ENCODE measurements at places on chromosomes 6 and 20. TPM values are rescaled to one million over a fixed set of nuclear protein-coding genes. Genes with fewer than 3 reads are reported as not detected.

Gene KIAA1755
- total RNA-seq = 17.6 TPM

- DNase-seq = no peak
Measured at GRCh38 chr20:25272223-25273000, 24.5 kb downstream of the PYGB start.

Gene OXT
- not detected for total RNA-seq

DNA sequence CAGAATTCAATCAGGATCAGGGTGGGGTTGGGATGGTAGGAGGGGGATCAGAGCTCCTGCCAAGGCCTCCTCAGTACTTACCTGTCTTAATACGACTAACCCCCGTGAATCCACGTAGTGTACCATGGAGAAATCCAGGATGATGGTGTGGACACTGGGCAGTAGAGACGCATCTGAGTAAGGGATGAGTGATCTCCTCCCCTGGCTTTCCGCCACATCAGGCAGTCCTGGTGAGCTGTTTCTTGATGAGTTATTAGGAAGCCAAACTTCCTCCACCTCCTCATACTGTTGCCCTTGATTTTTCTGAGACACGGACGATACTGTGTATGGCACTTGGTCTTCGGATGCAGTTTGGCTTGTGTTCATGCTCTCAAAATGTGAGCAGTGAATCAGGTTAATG lies 34.2 kb upstream of the SRPK1 start:
- no peak for DNase-seq

DNA sequence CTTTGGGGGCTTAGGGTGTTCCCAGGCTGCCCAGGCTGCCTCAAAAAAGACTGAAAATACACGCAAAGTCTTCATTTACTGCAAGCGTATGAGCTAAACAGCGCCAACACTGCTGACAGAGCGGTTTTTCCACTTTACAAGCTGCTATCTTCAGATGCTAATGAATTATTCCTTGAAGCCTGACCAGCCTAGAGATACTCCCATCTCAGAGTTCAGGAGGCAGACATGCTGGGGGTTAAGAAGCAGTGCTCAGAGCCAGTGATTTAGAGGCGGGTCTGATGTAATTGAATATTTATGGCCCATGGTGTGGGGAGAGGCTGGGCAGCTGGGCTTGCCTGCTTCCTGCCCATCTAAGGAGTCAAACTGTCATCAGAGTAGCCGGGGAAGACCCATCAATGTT lies 241.4 kb downstream of the SLC24A3 start:
- no peak for DNase-seq

DNA sequence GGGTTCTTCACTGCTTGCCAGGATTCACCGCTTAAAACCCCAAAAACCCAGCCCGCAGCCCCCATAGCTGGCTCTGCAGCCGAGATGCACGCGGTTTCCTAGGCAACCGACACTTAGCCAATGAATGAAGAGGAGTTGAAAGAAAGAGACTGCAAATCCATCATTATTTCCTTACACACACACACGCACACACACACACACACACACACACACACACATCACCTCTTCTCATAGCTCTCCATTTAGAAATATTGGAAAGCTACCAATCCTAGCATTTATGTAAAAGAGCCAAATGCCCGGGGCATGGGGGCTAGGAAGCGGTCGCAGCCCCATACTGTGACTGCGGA lies 3.4 kb upstream of the TUBB2B start:
- no peak for DNase-seq

GRCh38 chr6:98639089-98639635 lies 195.2 kb upstream of the POU3F2 start:
- DNase-seq = no peak

DNA sequence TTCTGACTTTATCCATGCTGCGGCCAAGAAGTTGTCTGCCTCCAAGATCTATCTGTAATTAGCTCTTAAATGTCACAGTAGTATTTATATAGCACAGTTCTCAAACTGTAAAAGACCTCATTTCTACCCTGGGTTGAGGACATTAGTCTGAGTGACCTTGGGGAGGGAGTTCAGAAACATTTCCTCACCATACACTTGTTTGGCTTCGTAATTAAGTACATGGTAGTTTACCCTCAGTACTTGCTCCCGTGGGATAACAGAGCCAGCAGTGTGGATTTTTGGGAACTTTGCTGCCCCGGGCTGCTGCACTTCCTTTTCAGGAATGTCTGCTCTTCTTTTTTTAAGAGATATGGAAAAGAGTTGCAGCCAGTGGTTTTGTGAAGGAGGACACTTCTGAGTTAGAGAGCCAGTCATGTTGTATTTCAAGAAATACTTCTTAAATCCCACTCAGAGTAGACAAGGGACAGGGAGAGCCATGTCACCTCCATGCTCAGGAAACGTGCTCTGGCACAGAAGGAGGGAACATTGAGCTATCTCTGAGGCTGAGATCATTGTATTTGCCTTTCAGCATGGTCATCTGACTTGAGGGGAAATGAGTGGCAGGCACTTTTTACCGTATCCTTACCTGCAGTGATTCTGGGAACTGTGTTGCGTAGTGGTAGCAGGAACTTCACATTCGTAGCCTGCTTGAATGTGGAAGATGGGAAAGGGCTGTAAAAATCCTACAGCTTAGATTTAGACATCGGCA lies 33.6 kb downstream of the RPRD1B start:
- DNase-seq = no peak

- DNase-seq = no peak
Measured at GRCh38 chr6:36928547-36928918, 26.0 kb upstream of the PI16 start.

GRCh38 chr6:161244725-161245124 lies 29.1 kb downstream of the AGPAT4 start:
- no peak for DNase-seq

DNA sequence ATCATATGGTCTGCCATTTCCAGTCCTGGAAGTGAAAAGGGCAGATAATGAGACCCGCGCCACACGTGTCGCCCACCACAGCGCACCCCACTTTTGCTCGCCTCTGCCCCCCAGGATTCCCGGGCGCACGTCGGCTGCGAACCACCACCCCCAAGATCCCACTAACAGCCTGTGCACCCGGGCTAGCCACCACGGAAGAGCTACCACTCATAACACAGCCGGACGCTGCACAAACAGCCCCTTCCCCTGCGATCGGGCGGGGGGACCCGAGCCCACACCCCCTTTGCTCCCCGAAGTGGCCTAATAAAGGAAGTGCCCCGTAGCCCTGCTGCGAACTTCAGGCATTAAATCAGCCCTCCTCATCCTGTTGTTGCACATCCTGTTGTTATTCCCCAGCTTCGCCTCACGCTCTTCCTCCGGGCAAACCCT lies 506 bp downstream of the CITED2 start:
- DNase-seq = no peak

DNA sequence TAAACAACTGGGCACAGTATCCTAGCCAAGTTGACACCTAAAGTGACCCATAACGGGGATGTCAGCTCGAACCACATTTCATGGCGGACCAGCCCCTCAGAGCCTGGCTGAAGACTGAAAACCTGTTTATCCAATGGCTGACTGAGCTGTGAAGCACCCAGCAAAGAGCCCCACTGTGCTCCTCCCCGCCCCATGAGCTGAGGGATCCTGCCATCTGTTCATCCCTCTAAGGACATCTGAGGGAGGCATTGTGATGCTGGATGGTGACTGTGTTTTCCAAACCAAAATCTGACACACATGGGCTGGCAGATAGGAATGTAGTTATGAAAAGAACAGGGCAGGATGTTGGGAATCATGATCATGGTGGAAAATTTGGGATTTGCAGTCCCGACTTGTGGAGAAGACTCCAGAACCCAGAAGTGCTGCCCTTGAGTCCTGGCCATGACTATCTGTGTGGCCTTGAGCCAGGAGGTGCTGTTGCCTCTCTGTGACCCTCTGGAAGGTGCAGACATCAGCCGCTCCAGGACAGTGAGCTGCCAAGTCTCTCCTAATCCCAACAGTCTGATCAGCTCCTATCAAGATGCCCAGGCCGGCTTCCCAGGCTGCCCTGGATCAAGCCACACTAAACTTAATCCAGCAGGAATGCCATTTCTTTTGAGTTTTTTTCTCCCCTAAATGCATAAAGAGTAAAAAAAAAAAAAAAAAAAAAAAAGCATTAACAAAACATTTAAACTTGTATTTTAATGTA lies 5.7 kb downstream of the EDN3 start:
- no peak for DNase-seq

- DNase-seq = no peak
Measured at GRCh38 chr6:34508425-34508824, 42.5 kb downstream of the PACSIN1 start.

DNA sequence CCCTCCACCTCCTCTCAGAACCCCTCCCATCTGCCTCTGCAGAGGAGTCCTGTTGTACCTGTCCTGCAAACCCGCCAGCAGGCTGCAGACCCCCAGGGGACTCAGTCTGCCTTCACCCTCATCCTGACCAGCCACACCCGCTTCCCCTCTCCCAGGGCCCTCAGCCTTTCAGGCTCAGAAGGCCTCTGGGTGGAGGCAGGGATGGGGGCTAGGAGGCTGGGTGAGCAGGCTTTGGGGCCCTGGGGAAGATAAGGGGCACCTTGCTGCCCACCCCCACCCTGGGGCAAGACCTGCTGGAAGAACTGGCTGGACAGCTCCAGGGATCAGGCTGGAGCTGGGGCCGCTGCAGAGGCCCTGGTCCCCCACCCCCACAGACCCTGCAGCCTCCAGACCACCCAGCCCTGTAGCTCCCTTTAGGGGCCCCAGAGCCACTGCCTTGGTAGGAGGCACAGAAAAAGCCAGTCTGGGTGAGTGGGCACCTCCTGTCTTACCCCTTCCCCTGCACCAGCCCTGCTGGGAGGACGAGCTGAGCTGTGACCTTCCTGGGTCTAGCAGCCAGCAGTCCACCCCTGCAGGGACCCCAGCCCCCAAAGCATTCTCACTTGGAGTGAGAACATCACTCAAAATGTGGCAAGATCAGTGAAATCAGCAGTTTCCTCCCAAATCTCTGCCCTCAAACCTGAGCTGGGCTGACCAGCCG lies 5.2 kb downstream of the TEAD3 start:
- DNase-seq = no peak

DNA sequence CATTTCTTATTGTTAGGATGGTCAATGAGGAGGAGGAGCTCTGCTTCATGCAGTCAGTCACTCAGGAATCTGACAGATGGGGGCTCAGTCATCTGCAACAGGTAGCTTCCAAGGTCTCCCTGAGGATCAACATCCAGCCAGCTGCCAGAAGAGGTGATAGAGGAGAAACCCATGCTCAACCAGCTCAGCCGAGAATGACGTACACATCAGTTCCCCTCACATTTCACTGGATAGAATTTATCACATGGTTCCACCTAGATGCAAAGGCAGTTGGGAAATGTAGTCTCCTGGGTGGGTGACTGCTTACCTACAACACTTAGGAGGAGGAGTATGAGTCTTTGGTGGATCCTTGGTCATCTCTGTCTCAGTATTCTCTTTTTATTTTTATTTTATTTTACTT lies 144.5 kb downstream of the CEBPB start:
- peak; percentile 0 for DNase-seq

- DNase-seq = no peak
Measured at GRCh38 chr6:142760152-142760551, 184.8 kb downstream of the HIVEP2 start.

GRCh38 chr6:170516783-170517616 lies 36.1 kb downstream of the PSMB1 start:
- no peak for DNase-seq

GRCh38 chr6:110708295-110708950 lies 106.8 kb downstream of the CDK19 start:
- DNase-seq = no peak

GRCh38 chr20:12201289-12201991 lies 283.7 kb downstream of the BTBD3 start:
- no peak for DNase-seq

Gene C2
- 1.5 TPM for total RNA-seq

Gene RPS21
- 911 TPM for total RNA-seq

DNA sequence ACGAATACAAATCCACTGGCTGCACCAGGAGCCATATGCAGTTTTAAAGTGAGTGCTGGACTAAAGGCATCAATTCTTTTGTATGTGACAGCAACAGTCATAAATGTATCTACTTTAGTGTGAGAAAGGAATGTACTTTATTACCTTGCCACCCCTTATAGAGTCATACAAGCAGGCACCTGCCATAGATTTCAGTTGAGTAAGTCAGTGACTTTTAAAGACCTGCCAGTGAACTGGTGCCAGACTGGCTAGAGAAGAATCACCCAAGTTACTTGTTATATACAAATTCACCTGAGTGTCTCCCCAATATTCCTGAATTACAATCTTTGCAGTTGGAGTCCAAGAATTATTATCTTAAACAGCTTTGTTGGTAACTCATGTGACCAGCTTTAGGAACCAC lies 547.9 kb downstream of the COL12A1 start:
- no peak for DNase-seq

Gene NR2E1
- total RNA-seq = not detected

Gene MUC22
- total RNA-seq = not detected

DNA sequence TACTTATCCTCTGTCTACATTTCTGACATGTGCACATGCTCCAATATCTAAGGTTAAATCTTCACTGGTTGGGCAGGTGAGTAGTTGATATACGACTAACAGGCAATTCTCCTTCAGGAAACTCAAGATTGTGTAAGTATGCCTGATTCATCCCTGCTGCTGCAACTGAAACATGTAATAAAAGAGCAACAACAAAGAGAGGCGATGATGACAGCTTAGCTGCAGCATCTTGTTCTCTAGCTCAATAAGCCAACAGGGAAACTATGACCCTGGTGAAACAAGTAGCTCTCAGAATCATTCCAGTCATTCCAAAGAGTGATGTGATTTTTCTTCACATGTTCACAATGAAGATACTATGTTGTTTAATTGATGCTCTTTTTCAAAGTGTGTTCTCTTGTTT lies 74.4 kb downstream of the ELOVL4 start:
- DNase-seq = no peak

Gene FILIP1
- 0.51 TPM for total RNA-seq

- DNase-seq = peak; percentile 47
Measured at GRCh38 chr6:168131464-168132415, 52.7 kb upstream of the FRMD1 start.

DNA sequence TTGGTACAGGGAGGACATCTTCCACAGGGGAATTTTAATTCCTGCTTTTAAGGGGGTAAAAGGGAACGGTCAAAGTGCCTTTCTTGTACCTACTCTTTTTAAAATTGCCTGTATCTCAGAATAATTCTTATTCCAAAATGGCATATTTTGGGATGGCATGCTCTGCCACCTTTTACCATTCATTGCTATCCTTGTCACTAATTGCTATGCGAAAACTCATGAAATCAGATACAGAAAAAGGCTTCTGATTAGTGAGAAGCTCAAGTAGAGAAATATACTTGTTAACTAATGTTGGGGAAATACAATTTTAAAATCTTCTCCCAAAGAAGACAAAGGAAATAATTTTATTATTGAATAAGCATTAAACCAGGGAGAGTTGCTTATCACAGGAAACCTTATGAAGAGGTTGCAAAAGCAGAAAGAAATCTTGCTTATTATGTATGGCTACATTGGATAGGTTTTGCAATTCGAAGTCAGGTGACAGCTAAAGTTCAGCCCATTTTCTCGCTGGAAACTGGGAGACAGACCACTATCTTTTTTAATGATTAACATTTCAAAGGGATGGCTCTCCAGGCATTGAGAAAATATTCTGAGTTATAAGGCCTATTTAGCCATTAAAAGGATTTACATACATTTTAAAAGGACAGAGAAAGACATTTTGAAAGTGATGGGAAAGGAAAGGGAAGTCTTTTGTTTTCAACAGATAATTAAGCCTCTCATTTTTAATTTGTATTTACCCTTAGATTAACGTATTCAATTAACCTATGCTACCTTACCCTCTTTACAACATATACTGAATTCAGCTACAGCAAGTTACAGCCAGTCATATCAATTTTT lies 110.3 kb upstream of the PRSS16 start:
- no peak for DNase-seq

Data from chondrocyte (in vitro differentiated cells).